ENCODE measurements at places on chromosomes 2 and 18.

DNA sequence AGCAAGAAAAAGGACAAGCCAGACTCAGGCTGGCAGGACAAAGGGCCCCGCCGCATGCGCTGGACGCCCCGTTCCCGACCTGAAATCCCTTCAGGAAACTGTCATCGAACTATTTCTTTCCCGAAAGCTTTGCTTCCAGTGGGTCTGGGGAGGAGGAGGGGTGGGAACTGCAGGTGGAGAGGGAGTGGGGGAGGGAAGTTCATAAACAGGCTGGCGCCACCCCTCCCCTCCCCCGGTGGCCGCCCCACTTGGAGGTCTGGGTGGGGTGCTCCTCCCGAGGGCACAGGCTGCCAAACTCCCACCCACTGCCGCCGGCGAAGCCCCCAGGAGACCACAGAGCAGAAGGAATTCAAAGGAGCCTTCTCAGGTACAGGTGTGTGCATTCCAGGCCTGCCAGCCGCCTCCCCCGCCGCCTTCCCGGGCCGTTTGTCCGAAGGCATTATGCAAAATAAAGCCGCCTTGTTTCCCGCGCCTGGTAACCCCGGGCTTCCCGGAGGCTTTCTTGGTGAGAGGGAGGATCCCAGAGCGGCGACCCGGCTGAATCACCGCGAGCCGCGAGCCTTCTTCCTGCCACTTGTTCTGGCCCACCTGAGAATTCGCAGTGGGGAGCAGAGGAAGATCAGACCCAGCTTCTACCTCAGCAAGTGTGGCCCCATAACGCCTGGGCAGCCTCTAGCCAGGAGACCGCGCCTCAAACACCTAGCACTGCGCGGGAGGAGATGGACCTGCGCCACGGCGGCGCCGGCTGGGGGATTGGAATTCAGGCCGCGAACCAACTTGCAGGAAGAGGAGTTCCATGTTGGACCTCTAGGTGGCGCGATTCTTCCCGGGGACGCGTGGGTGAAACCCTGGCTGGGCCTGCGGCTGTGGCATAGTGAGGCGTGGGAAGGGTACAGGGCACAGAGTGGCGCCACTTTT lies 101.9 kb downstream of the FOXI3 start:
- peak; percentile 49 for DNase-seq

DNA sequence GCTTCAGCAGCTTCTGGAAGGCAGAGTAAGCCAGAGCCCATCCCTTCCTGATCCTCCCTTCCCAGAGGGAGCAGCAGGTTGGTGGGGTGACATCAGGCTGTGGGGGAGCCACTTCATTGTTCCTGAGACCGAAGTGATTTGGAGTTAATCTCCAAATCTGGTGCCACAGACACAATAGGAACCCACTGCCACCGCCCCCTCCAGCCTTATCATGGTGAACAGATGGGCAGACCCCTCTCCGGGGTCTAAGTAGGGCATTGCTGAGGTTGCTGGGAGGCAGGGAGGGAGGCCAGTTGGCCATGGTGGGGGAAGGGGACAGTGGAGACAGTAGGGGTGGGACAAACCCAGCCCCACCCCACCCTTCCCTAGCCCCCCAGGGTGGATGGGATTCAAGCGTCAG lies 25.6 kb upstream of the SLC35F6 start:
- no peak for DNase-seq

GRCh38 chr2:17762451-17762850 lies 8.5 kb downstream of the GEN1 start:
- no peak for DNase-seq

DNA sequence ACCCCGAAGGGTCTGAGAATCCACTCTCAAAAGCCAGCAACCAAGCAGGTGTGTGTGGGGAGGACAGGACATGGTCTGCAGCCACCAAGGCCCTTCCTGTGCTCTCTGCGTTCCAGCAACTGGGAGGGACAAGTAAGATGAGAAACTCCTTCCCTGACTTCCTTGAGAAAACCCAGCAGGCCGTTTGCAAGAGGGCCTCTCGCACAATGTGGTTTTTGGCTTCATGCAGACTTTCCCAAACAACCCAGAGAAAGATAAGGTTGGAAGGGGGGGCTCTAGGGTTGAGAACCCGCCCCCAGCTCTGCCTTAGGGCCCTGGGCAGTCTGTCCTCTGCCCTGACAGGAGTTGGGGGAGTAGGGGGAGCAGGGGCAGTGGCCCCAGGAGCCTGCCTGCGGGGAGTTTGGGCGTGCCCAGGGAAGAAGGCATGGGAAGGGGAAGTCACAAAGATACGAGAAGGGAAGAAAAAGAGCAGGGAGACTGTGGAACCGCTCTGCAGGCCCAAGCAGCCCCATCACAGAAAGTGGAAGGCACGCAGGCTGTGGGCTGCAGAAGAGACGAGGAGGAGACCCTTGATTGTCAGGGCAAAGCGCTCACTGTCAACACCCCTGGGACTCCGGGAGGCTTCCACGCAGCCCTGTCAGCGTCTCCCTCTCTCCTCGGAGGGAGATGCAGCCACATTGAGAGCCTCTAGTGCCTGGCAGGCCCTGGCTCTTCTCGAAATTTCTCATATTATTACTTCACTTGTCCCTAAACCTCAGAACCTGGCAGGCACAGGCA lies 99.8 kb downstream of the SMAD7 start:
- no peak for DNase-seq

GRCh38 chr2:53987336-53987921 lies 16.6 kb upstream of the PSME4 start:
- DNase-seq: no peak

GRCh38 chr2:12277241-12278034 lies 439.3 kb upstream of the TRIB2 start:
- DNase-seq: no peak

GRCh38 chr2:100046961-100047947 lies 95.1 kb downstream of the AFF3 start:
- DNase-seq: no peak

DNA sequence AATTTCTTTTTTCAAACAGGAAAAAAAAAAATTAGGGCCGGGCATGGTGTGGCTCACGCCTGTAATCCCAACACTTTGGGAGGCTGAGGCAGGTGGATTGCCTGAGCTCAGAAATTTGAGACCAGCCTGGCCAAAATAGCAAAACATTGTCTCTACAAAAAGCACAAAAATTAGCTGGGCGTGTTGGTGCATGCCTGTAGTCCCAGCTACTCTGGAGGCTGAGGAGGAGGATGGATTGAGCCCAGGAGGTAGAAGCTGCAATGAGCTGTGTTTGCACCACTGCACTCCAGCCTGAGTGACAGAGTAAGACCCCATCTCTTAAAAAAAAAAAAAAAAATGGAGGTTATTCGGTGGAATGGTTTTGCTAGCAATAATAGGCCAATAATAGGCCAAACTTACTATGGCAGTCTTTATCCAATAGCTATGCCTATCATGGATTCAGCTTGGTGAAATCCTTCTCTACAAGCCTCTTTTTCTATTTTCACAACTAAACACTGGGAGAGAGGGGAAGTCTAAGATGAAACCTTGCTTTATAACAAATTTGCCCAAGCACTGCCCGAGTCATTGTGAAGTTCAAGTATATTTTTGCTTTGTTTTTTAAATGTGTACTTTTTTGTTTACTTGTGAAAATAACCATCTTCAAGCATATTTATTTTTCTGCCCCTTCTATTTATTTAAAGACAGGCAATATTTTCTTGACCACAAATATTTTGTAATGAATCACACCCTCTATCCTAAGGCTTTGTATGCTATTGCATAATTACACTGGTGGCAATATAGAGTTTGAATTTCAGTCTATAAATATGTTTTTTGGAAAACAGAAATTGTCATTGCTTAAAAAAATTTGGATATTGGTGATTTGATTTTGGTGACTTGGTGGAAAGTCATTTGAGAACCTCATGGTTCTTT lies 20.0 kb upstream of the KYNU start:
- no peak for DNase-seq

DNA sequence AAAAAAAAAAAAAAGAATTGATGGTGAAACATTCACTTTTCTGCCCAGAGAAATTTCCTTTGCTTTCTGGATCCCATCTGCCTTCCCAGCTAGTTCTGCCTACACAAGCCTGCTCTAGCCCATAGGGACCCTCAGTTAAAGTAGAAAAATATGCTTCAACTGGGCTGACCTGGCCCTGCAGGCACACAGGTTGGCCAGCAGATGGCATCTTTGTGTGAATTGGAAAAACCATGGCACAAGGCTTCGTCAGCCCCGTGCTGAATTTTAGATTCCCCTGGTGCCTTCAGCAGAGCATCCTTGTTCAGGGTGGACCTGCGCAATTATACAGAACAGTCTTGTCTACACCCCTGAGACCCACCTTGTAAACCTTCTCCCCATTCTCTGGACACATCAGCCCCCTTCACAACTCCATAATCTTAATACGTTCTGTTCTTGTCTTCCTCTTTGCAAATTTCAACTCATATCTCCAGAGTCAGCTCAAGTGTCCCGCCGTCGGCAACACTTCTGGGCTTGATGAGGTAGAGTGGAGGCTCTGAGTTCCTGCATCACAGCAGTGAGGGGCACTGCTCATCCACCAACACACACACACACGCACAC lies 114.5 kb downstream of the INSIG2 start:
- DNase-seq: peak; percentile 41
